ENCODE measurements at places on chromosomes 4 and X. TPM values are rescaled to one million over a fixed set of nuclear protein-coding genes. Genes with fewer than 3 reads are reported as not detected.

- peak; percentile 9 for DNase-seq
Measured at GRCh38 chr4:183320211-183321059, at the start of gene CLDN22. Gene CLDN22, minus strand, starts transcription at chr4:183320276. Its CDS starts 58 bp downstream, at chr4:183320218.

DIPK2B gene
- 0.24 TPM for total RNA-seq

DNA sequence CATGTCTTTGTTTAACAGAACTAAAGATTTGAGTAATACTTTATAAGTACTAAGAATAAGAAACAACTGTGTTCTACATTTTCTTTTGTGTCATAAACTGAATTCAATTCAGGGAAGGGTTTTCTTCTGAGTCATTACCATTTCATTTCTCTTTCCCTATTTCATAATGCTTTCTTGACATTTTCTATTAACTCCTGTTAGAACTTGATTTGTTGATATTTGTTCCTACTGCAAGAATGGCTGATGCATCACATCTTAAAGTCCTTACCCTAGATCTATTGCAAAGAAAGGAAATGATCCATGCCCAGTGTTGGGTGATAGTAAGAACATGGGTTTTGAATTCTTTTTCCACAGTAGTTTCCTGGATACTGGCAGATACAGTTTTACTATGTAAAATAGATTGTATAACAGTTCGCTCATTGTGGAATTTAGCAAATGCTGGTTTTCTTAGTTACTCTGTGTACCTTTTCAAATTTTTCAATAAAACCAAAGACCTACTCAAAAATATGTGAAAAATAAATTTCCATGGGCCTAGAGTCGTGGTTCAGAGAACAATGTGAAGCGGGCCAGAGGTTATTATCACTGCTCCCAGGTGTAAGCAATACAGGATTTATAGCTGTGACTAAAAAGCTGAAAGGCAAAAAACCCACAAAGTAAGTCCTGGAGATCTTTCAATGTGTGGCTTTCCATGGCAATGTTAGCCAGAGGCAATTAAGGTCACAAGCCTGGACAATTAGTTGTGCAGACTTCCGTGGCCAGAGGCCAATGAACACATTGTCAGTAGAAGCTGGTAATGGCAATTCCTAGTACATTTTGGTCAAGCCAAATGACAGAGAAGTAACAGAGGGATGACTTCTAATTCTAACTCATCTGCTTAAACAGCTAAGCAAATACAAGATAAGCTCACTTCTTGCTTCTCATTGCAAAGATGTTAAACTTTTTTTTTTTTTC lies 127.3 kb upstream of the FAT4 start:
- no peak for DNase-seq

DNA sequence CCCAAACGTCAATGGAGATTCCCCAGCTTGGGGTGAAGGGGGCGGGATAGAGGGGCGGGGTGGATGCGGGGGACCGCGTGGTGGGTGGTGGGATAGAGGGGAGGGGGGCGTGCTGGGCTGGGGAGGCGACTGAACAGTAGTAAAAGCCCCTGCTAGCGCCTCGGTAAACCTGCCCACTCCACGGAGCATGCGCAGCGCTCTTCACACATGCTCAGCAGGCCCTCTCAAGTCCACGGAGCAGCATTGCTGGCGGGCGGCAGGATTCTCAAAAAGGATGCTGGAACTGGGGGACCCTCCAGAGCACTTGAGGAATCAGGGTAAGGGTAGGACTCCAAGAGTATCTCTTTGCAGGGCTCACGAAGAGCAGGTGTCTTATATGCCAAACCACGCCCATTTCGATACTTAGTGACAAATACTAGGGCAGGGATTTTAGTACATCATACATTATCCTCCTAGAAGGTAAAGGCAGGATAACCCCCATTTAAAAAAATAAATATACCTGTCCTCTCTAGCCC lies 378 bp upstream of the RPS6KA6 start:
- DNase-seq: peak; percentile 63

GRCh38 chrX:258291-259040 lies 22.7 kb upstream of the PLCXD1 start:
- DNase-seq: no peak

DNA sequence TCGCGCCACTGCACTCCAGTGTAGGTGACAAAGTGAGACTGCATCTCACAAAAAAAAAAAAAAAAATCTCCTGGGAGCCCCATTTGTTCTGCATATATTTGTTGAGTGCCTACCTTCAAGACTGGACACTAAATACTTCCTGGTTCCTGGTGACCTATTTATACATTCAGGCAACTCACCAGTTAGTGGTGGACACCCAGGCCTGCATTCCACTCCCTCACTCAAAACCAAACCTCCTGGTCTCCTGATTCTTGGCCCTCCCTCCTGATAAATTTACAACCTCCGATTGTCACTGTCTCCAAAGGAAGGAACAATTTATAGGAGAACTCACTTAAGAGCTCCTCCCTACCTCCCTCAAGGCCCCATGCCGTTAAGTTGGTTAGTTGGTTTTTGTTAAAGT lies 3.1 kb downstream of the SYAP1 start:
- no peak for DNase-seq

SPANXA1 gene
- total RNA-seq: not detected

GRCh38 chrX:56943264-56943663 lies 52.1 kb downstream of the SPIN3 start:
- DNase-seq: no peak

DNA sequence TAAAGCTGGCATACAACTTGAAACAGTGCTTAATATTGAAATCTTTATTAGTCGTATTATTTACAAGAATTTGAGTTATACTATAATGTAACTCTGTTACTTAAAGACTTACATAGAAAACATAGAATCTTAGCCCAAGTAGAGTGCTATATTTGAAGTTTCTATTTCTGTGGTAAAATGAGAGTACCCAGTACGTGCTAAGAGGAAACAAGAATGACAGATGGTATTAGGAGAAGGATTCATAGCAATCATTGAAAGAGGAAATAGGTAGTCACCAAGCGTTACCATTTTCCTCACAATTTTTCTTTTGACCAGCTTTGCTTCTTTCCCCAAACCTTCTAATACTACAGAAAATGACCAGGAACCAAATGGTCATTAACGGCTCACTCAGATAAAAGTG lies 412.1 kb upstream of the GRIA3 start:
- DNase-seq: no peak

GRCh38 chr4:150004481-150004880 lies 73.8 kb upstream of the DCLK2 start:
- DNase-seq: peak; percentile 91

DNA sequence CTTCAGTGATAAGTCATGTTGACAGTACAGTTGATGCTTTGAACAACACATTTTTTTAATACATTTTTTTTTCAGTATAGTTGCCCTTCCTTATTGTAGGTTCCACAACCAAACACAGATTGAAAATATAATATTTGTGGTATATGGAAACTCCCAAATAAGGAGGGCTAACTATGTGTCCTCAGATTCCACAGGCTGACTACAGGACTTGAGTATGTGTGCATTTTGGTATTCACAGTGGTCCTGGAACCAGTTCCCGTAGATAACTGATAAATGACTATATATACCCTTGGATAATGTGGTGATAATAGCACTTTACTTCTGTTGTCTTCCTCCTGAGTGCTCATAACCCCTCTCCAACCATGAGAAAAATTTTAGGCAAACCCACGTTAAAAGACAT lies 111.6 kb upstream of the NUDT6 start:
- no peak for DNase-seq

MEPE gene
- total RNA-seq: 10.8 TPM

GRCh38 chr4:110830461-110830860 lies 207.6 kb upstream of the PITX2 start:
- no peak for DNase-seq

DNA sequence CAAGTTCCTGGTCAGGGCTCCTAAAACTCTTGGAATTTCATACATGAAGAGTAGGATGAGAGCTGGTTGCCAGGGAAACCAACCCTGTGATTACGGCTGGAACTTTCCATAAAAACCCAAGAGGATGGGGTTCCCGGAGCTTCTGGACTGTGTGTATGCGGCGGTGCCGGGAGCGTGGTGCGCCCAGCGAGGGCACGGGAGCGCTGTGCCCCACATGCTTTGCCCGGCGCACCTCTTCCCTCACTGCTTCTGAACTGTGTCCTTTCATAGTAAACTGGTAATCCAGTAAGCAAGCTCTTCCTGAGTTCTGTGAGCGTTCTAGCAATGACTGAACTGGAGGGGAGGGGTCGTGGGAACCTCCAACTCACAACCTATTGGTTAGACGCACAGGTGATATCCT lies 152.6 kb downstream of the AFAP1 start:
- no peak for DNase-seq

DNA sequence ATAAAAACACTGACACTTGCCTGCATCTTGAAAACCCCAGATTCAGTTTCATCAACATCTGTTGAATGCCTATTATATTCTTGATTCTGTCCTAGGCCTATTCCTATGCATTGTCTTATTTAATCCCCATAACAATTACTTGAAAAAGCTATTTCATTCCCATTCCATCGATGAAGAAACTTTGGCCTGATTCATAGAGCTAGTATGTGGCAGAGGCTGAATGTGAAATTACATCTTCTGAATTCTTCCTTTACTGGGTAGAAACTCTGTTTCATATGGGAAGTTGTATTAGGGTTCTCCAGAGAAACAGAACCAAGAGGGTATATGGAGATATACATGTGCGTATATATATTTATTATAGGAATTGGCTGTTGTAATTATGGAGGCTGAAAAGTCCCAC lies 35.0 kb upstream of the SLC4A4 start:
- DNase-seq: no peak

DNA sequence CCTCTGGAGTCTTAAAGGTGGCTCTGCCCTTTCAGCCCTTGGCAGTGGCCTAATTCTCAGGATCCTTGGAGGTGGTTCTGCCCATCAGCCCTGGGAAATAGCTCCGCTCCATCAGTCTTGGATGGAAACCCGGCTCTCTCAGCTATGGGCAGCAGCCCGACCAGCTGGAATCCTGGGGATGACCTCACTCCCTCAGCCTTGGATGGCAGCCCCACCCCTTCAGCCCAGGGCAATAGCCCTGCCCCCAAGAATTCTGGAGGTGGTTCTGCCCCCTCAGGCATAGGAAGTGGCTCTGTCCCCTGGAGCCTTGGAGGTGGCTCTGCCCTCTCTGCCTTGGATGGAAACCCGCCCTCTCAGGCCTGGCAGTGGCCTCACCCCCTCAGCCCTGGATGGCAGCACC lies 127.7 kb downstream of the RBMX2 start:
- no peak for DNase-seq

GRCh38 chrX:111467896-111468295 lies 43.5 kb upstream of the SERTM2 start:
- peak; percentile 46 for DNase-seq

DNA sequence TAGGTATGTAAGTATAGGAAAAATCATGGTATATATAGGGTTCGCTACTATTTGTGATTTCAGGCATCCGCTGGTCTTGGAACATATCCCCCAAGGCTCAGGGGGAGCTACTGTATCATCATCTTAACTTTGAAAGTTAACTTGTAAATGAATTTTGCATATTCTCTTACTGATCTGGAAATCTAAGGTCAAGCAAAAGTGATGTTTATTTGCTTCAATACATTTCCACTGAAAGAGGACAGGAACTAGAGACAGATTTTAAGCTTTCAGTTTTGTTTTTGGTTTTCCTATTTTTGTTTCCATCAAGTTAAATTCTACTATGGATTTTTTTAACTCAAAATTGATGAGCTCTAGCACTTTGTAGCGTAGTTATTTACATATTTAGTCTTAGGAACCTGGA lies 56.2 kb downstream of the NAF1 start:
- DNase-seq: no peak

PCDH11X gene
- total RNA-seq: 8.4 TPM

P2RY4 gene
- total RNA-seq: 0.48 TPM

DNA sequence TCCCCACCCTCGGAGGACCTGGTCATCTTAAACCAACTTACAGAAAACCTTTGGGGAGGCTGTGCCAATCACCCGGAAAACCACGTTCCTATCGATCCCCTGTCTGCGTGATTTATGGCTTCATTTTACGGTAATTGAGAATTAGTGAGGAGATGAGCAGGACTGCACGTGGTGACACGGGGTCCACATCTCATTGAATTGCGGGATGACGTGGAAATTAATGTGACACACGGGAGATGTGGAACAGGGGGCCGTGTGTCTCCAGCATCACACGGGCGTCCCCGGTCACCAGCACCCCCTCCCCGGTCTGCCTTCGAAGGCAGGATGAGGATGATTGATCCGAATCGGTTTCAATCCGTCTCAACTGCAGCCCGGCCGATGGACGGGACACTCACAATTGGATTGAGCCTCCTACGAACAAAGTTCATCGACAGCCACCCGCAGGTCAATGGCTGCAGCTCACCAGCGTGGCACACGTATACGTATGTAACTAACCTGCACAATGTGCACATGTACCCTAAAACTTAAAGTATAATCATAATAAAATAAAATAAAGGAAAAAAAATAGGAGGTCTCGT lies 160.3 kb downstream of the SHOX start:
- no peak for DNase-seq

DNA sequence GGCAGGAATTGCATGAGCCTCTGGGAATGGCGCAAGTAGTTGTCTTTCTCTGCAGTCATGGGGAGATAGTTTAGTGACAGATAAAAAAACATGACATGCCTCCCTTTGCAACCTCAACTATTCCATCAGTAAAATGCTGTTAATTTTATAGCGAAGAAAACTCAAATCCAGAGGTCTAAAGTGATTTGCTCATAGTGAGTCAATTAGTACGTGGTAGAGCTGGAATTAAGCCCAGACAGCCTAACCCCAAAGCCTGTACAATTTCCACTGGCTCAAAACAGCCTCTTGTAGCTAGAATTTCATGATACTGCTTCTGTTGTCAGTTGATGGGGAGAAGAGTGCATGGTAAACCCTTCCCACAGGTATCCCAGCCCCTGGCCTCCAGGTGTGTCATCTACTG lies 81.3 kb upstream of the TRPC5 start:
- peak; percentile 61 for DNase-seq

- no peak for DNase-seq
Measured at GRCh38 chrX:8867406-8867805, 66.2 kb upstream of the FAM9A start.

GRCh38 chrX:88024022-88024421 lies 506.4 kb downstream of the KLHL4 start:
- no peak for DNase-seq

ASB11 gene
- not detected for total RNA-seq

- DNase-seq: peak; percentile 65
Measured at GRCh38 chr4:168480931-168481611, 779 bp upstream of the DDX60L start.

- DNase-seq: no peak
Measured at GRCh38 chr4:42411803-42412202, 14.5 kb downstream of the SHISA3 start.

GRCh38 chr4:103591841-103592240 lies 127.9 kb downstream of the TACR3 start:
- no peak for DNase-seq

DNA sequence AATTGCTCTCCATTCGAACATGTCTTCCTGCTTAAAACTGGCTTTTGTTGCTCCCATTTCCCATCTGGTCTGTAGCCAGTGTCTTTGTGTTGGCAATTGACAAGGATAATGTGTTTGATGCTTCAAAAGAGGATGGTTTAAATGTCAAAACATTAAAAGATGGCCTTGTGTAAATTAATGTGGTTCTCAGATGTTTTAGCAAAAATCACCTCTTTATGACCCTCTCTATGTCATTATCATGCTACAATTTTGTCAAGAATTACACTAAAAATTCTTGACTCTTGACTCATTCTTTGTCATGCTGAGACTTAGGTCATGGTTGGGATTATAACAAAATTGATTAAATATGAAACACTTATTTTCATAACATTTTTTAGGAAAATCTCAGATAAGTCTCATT lies 47.4 kb downstream of the TMEM131L start:
- DNase-seq: no peak

- no peak for DNase-seq
Measured at GRCh38 chr4:139455126-139455538, 1.2 kb downstream of the RAB33B start.
